Testis (tissue), 5 donors: ENCODE measurements at places on chromosomes 3 and 15. TPM values are rescaled to one million over a fixed set of nuclear protein-coding genes. Genes with fewer than 3 reads are reported as not detected.

- no peak for DNase-seq
These were observed 72.5 kb downstream of the MRPL46 start for GRCh38 chr15:88394553-88395145.

GRCh38 chr3:153749070-153749610, 372.1 kb upstream of the ARHGEF26 start:
- no peak for DNase-seq

DNA sequence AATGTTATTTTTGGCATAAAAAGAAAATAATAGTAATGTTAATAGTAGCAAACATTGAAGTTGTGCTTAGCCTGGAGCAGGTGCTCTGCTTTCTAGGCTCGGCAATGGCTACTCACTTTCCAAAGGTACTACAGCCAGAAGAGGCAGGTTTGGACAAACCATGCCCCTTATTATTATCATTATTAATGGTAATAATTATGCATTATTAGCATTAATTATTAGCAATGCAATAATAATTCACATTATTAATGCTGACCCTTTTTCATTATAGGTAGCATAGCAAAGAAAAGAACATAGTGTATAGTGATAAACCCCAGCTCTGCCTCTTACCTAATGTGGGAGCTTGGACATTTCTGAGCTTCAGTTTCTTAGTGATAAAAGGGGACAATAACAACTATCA, 171.4 kb downstream of the EDEM1 start:
- DNase-seq = no peak

GRCh38 chr3:194103983-194104751, 31.8 kb upstream of the HES1 start:
- DNase-seq = no peak

DNA sequence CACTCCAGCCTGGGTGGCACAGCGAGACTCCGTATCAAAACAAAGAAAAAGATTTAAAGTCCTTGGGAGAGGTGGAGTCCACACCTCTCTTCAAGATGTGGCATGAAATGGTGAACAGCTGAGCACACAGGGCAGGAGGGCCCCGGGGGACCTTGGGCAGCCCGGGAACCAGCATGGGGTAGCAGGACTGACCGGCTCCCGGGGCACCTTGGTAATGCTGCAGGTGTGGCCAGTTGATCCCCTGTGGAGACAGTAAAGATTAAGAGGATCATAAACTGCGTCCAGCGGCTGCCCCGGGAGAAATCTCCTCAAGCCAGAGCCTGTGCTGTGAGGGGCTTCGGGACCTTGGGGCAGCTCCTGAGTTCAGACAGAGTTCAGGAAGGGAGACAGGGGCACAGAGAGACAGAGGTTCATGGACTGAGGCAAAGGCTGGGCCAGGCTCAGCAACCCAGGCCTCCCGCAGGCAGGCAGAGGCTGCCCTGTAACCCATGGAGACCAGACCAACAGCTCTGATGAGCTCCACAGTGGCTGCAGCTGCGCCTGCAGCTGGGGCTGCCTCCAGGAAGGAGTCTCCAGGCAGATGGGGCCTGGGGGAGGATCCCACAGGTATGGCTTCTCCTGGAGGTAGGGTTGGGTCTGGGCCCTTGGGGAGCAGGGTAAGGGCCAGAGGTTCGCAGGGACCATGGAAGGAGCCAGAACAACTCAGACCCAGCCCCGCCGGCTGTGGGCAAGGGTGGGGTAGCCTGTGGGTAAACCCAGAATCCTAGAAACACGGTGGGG, at the start of gene NR2E3:
Gene NR2E3, plus strand, starts transcription at position 299 of the 780 bp plus-strand sequence. Its CDS starts 190 bp downstream, at position 489.
- DNase-seq = no peak

The ZNF619 gene
- total RNA-seq = 4.1 TPM

The ATP13A3 gene
- 51.8 TPM for total RNA-seq

The TRH gene
- 0.87 TPM for total RNA-seq

The ALDH1A2 gene
- 71.2 TPM for total RNA-seq

The MYH15 gene
- total RNA-seq = 1.8 TPM

The CCDC9B gene
- 36.8 TPM for total RNA-seq
